OCI-M1 (cell line): ENCODE measurements at places on chromosomes 3 and 15.

DNA sequence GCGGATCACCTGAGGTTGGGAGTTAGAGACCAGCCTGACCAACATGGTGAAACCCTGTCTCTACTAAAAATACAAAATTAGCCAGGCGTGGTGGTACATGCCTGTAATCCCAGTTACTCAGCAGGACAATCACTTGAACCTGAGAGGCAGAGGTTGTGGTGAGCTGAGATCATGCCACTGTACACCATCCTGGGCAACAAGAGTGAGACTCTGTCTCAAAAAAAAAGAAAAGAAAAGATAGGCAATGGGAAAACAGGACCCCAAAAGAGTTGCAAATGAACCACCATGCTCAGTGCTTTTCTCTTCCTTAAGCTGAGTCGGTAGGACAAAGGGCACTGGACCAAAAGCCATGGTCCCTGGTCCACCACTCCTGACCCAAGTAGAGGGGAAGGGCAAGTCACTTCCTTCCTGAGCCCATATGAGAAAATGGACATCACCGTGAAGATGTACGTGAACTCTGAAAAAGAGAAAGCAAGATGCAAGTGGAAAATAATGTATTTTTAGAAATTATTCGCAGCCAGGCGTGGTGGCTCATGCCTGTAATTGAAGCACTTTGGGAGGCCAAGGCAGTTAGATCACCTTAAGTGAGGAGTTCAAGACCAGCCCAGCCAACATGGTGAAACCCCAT lies 2.6 kb downstream of the ITGB5 start:
- DNase-seq, result no peak

GRCh38 chr15:88621789-88622604 lies 857 bp downstream of the AEN start:
- peak; percentile 64 for DNase-seq

GRCh38 chr15:65884511-65884910 lies 15.2 kb downstream of the RAB11A start:
- DNase-seq, result peak; percentile 36

GRCh38 chr3:65026151-65026550 lies 338.4 kb upstream of the ADAMTS9 start:
- DNase-seq, result no peak

DNA sequence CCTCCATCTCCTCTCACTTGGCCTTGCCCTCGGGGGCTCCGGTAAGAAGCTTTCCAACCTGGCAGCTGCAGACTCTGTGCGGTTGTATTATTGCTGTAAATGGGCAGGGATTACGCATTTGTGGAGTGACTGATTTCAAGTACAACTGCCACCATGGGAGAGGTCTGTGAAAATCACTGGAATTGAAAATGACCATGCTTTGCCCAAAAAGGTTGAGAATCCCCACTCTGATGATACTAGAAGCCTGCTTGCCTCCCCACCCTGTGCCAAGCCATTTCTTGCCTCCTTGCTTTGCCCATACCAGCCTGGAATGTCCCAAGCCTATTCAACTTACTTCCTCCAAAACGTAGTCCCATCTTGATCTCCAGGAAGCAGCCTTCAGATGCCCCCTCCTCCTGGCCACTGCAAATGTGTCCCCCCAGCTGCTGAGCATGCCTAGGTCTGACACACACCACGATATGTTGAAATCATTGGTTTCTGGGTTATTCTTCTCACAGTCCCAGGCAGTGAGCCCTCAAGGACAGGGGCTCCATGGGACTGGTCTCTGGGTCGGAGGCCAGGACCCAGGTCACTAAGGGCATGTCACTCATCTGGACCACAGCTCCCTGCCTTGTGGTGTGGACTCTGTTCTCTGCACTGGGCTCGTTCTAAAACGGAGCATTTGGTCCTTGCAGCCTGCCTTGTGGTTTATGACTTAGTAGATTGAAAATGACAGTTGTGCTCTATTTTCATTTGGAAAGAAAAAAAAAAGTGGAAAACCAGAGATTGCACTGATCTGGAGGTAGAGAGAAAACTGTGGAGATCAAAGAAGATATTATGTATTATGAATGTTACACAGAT lies 42.9 kb downstream of the SMAD3 start:
- DNase-seq, result no peak

- no peak for DNase-seq
Observed at GRCh38 chr15:90095521-90095959, 6.7 kb downstream of the IDH2 start.

DNA sequence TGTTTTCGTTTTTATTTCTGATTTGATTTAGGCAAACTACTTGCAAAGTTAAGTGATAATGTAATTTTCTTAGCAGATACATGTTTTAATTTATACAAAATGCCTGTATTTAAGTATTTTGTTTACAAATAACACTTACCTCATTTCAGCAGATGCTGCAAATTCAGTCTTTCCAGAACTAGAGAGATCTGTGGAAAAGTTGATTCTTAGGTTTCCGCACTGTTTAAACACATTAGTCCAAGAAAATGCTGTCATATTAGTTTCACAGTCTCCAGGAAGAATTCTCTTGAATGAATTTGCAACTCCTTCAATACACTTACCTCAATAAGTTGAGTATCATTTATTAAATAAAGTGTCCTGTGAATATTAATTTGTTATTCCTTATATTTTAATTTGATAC lies 383.1 kb downstream of the NAALADL2 start:
- DNase-seq, result no peak

- DNase-seq, result peak; percentile 61
Observed at GRCh38 chr15:67521783-67522568, 1.0 kb downstream of the C15orf61 start.

- no peak for DNase-seq
Observed at GRCh38 chr3:29281094-29281343, 148 bp downstream of the RBMS3 start.

DNA sequence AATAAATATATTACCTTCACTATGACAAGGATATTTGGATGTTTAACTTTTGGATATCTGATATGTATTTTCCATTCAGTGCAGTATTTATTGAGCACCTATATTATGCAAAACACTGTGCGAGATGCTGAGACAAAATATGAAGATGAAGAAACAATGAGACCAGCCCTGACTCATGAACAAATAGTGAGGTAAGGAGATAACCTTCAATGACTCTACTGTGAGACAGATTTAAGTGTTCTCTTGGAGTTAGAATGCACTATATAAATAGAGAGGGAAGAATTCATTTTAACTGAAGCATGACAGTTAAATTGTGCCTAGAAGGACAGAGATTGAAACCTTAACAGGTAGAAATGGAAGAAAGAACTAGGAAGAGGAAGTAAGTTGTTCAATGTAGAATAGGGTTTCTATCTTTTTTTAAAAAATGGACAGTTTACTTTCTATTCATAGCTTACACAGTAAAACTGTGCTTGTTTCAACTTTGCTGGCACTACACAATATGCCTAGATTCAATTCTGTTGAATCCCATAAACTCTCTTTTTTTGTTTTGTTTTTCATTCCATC lies 124.2 kb downstream of the ZBTB20 start:
- peak; percentile 18 for DNase-seq

DNA sequence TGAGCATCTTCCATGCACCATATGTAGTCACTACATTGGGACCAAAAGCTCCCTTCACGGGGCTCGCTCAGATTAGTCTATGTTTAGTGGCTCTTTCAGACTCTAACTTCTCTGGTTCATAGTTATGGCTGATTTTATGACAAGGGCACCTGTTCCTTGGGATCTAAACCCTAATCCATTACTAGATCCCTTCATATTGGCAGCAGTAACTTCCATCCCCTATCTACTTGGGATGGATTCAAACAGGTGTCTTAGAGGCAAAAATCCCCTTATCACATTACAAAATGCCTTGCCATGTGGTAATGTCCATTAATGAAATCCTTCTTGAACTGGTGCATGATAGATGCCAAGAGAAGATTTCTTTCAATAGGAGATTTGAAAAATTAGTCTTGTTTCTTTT lies 96.7 kb upstream of the TP63 start:
- no peak for DNase-seq

GRCh38 chr3:89025185-89025584 lies 82.2 kb upstream of the EPHA3 start:
- no peak for DNase-seq

DNA sequence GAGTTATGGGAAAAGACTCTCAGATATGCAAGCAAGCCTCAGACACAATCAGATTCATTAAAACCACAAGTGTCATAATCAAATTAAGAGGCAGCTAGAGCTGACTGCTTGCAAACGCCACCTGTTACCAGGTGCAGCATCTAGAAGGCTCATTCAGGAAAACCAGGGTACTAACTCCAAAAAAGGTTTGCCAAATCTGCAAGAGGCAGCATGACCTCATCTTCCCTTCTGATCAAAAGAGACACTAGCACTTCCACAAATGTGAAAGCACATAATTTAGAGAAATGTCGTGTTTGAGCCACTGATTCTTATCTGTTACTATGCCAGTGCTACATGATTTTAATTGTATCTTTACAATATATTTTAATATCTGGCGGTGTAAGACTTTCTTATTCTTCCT lies 123.3 kb upstream of the NANOGP8 start:
- DNase-seq, result peak; percentile 45

DNA sequence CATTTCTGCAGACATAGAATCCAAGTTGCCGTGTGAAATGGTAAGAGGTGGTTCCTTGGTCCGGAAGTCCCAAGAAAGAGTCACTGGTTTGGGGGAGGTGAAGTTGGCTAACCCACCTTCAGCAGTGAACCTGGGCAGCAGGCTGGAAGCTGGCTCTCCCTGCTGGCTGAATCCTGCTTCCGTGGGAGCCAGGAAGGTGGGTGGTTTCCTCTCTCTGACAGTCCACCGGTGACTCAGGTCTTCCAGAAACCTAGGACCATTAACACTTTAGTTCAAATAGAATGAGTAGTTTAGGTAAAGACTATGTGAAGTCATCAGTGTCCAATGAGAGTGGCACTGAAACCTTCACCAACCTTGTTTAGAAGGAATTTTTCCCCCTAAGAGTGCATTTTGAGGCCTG lies 87.4 kb upstream of the CACNA2D3 start:
- no peak for DNase-seq

GRCh38 chr3:157087780-157088600 lies 72.0 kb downstream of the CCNL1 start:
- no peak for DNase-seq

DNA sequence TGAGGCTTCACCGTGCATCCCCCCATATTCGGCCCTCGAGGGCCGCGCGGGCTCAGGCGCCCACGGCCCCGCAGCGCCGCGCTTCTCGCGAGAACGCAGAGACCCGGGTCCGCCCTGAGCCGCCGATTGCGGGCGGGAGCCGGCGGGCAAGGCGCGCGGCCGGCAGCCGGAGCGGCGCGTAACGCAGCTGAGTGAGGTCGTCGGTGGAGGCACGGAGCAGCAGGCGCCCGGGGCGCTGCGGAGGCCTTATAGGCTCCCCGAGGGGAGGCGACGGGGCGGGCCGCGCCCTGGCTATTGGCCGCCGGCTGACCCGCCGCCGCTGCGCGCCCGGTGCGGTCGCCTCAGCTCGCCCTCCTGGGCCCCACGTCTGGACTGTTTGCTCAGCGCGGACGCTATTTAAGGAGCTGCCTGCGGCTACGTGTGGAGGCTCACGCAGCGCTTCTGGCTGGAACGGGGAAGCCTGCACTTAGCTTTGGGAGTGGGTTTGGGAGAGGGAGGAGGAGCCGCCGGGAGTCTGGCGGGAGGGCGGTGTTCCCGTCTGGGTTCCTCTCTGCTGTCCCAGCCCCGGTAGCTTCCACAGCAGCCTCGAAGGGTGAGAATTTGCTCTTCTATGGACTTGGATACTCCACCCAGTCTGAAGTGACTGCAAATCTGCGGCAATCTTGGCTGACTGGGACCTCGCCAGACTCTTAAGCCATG lies at the start of gene PLOD2:
TSS of gene PLOD2 (minus strand) at position 221 of the 699 bp plus-strand sequence. CDS start at position 26, 195 bp downstream.
- DNase-seq, result peak; percentile 85

GRCh38 chr3:171351676-171352075 lies 108.5 kb downstream of the TNIK start:
- DNase-seq, result no peak

- DNase-seq, result no peak
Observed at GRCh38 chr3:121740896-121741295, 8.6 kb downstream of the GOLGB1 start.

DNA sequence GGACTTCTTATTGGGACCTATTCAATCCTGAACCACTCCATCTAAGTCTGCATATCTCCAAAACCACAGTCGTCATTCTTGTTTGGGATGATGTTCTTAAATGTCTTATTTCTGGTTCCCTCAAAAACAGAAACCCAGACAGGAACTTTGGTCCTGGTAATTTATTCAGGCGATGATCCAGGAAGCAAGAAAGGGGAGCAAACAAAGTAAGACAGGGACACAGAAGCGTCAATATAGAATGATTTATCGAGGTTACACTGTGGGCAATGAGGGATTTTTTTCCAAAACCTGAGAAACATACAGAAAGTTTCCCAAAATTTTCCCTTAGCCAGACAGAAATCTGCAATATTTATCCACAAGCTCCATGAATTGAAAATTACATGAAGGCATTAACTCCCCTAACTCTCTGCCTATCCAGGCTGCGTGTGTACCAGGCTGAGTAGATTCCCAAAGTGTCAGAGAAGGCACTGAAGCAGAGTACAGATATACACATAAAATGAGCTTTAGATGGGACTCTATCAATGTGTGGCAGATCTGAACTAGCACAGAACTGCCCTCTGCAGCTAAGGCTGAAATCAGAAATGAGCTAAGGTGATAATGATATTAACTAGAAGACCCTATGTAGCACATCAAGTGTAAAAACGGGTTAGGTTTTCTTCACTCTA lies 43.2 kb downstream of the TP63 start:
- DNase-seq, result no peak

GRCh38 chr3:143160437-143160836 lies 40.9 kb downstream of the CHST2 start:
- no peak for DNase-seq

GRCh38 chr15:59315914-59316451 lies 56.7 kb downstream of the MYO1E start:
- DNase-seq, result no peak

DNA sequence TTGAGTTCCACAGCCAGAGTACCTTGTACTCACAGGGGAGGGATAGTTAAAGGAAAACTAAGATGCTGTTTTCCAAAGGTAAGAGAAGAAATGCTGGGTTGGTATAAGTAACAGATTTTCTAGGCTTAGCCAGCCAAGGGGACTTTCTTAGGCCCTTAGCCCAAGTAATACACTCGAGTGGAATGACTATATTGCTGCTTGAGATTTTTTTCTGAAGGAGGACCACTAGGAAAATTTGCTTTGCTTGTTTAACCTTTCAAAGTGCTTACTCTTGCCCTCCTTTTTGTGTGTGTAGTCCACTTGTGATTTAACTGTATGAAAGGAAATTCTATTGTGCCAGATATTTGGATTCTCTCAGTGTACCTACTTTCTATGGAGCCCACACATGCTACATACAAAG lies 50.5 kb downstream of the IL5RA start:
- no peak for DNase-seq

DNA sequence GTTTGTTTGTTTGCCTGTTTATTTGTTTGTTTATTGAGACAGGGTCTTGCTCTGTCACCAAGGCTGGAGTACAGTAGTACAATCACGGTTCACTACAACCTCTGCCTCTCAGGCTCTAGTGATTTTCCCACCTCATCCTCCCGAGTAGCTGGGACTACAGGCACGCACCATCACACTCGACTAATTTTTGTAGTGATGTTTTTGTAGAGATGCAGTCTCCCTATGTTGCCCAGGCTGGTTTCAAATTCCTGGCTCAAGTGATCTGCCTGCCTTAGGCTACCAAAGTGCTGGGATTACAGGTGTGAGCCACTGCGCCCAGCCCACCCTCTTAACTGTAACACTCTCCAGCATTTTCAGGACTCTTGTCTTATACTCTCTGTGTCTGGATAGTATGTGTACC lies 26.7 kb downstream of the PLD1 start:
- DNase-seq, result no peak

GRCh38 chr3:15429080-15429479 lies 1.7 kb downstream of the EAF1 start:
- no peak for DNase-seq
